Skeletal muscle cell (primary cell): ENCODE measurements at places on chromosomes 3 and 15.

- peak; percentile 84 for DNase-seq
Observed at GRCh38 chr15:80989518-80990478, at the start of gene MESD. MESD (minus strand) TSS chr15:80989819; CDS start chr15:80989791, 28 bp downstream.

DNA sequence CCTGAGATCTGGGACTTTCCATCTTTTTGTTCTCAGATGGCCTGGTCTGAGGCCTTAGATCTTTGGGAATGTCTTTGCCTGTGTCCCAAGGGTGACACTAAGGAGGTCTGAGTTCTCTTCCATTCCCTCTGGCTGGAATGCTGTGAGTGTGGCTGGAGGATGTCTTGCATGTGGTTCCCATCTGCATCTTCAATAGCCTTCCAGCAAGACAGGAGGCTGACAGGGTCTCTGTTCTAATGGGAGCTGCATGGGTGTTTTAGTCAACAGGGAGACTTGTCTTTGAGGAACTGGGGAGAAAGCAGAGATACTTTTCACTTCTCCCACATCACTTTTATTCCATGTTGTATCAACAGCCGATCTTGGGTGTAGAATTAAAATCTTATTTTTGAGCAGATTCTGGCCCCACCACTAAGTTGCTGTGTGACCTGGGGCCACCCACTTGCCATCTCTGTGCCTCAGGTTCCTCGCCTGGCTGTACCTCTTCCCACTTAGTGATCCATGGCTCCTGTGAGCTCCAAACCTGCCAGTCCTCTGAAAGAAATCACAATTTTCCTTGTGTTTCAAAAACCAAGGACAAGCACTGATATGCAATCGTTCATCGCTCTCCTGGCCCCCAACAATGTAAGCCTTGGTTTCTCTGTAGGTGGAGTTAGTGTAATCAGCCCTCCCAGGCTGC lies 75.2 kb downstream of the LSM3 start:
- no peak for DNase-seq

- no peak for DNase-seq
Observed at GRCh38 chr3:32428092-32429068, 36.7 kb downstream of the CMTM7 start.

DNA sequence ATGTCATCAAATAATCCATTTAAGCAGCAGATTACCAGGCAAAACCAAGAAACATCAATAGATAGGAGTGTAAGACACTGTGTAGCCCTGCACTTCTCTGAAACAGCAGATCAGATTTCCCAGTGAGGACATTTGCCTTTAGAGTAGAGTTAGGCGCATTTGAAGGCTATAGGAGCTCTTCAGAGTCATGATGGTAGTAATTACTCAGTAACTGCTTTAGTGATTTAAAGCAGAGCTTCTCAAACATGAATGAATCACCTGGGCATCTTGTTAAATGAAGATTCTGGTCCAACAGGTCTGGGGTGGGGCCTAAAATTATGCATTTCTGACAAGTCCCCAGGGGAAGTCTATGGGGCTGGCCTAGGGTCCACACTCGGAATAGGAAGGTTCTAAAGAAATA lies 36.9 kb downstream of the THRB start:
- no peak for DNase-seq

- no peak for DNase-seq
Observed at GRCh38 chr15:33148129-33148751, 46.3 kb downstream of the FMN1 start.

DNA sequence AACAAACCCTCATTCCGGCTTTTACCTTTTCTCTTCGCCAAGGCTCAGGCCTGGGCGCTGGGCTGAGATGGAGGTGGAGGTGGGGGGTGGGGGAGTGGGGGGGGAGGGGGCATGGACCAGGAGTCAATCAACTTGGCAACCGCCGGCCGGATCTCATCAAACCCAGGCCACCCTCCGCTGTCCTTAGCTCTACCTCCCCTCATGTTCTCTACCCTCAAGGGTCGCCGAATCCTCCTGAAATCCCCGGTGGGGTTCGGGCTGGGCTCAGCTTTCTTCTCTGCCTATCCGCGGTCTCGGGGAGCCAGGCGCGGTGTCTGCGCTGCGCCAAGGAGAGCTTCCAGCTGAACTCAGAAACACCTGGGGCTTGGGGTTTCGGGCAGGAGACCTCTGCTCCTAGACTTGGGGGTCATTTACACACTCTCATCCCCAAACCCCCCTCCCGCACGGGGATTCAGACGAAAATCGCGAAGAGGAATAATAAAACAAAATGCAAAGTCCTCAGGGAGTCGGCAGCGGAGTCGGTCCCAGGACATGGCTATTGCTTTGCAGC lies 2.5 kb downstream of the ONECUT1 start:
- no peak for DNase-seq

GRCh38 chr15:69298354-69298696 lies 387 bp upstream of the PAQR5 start:
- DNase-seq: no peak

DNA sequence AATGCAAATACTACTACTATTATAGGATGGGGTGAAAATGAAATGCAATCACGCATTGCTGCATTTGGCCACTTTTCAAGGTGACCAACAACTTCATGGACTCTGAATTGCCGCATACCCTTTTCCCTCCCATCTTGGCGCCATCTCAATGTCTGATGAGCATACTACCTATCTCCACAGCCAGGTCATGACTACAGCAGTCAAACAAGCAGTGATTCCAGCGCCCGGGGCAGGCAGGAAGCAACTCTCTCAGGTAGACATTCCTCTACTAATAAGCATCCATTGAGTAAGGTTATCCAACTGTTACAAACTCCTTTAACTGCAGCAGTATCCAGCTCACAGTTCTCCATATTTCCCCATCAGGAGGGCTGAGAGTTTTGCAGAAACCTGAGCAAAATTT lies 155.4 kb downstream of the ADAMTS17 start:
- DNase-seq: no peak

- DNase-seq: no peak
Observed at GRCh38 chr3:58474967-58475578, 16.8 kb upstream of the KCTD6 start.

DNA sequence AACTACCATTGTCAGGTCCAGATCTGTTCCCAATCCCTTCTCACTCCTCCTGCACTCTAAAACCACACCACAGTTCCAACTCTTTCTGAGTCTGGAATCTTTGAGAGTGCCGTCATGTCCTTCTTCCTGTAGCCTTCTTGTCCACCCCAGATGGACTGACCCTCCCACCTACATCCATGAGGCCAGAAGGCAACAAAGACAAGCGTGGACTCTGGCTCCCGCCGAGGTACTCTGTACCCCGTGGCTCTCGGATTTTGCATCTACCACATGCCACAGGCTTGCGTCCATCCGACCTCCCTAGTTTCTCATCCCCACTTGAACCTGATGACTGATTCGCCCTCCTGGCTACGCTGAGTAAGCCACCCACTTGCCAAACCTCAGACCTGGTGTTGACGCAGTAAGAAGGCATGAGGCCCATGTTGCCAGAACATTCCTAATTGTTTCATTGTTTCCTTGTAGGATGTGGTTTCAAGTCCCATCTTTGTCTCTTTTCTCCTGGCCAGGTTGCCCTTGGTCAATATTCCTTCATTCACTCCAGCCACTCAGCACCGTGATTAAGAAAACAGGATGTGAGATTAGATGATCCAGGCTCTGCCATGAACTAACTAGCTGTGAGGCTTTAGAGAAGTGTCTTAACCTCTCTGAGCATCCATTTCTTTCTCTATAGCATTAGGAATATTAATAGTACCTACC lies 1.1 kb upstream of the ZBTB38 start:
- DNase-seq: peak; percentile 100

GRCh38 chr3:72957297-72957696 lies 39.3 kb upstream of the PPP4R2 start:
- no peak for DNase-seq

DNA sequence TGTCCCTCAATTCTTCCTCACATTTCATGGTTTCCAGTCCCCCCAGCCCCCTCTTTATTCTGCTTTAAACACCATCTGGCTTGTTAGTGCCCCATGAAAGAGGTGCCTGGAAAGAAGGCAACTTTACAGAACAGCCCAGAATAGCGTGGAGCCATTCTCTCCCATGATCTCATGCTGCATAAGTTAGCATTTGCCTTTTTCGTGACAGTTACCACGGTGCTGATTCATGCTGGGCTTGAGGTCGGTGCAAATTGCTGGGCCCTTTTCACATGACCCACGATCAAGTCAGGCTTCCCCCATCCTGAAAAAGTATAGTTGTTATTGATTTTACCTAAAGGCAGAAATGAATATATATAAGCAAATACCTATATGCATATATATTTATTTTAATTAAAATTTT lies 29.6 kb downstream of the SQOR start:
- peak; percentile 24 for DNase-seq

DNA sequence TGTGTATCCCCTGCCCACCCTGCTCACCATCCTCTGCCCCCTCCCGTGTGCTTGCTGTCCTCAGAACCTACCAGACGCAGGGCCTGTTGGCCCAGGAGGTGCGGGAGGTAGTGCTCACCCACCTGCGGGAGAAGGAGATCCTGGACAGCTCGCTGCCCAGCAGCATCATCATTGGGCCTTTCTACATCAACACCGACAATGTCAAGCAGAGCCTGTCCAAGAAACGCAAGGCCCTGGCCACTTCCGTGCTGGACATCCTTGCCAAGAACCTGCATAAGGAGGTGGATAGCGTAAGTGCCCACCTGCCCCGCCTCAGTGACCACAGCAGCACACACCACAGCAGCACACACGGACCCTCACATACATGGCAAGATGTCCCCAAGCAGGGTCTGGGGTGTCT lies 33.0 kb downstream of the DNAH1 start:
- no peak for DNase-seq

GRCh38 chr3:50303013-50303815 lies at the start of gene HYAL1:
HYAL1 (minus strand) TSS chr3:50303574; CDS start chr3:50302956, 618 bp downstream.
- DNase-seq: no peak

DNA sequence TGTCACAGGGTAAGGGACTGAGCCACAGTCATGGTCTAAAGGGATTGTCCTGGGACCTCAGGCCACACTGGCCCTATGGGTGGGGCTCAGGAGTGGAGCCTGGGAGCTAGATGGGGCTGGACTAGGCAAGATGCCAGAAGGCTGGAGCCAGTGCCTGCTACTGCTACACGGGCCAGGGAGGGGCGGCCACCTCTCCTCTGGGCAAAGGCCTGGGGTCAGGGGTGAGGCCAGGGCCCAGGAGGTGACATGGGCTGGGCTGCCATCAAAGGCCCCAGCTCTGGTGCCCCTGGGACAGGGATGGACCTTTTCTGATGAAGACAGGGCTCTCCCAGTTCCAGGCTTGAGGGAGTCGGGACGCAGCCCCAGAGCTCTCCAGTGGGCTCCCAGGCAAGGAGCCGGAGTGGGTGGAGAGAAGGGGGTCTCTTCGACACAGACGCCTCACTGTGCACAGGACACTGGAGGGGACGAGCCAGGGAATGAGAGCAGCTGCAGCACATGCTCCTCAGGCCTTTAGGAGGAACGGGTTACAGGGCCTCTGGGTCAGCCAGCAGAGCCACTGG lies 62.1 kb upstream of the IQSEC1 start:
- DNase-seq: no peak

DNA sequence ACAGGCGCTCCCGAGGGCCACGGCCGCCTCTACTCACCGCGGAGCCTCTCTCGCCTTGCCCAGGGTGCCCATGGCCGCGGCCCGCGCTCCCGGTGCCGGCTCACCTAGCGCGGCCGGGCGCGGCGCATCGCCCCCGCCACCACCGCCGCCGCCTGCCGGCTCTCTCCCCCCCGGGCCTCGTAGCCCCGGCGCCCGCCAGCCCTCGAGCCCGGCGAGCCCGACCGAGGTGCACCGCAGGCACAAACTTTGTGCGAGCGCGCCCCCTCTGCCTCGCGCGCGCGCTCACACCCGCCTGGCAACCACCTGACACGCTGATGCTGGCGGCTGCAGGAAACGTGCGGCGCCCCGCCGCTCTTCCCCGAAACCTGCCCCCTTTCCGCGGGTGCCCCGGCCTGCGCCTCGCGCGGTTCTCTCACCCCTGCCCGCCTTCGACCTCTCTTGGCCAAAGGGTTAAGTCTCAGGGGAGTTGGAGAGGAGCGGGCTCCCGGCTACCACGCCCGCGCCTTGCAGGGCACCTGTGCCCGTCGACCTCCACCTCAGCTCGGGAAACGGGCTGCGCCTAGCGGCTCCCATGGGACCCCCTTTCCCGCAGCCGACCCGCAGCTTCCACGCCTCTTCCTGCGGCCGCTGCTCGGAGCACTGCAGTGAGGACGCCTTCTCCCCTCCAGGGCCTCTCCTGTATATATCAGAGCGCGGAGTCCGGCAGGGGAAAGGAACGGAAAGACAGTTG lies at the start of gene RASGRP1:
Gene RASGRP1 (minus strand): TSS at position 258 of the 730 bp plus-strand sequence. CDS start 186 bp downstream, at position 72.
- DNase-seq: no peak

- no peak for DNase-seq
Observed at GRCh38 chr3:33313331-33313730, 36.1 kb downstream of the FBXL2 start.

DNA sequence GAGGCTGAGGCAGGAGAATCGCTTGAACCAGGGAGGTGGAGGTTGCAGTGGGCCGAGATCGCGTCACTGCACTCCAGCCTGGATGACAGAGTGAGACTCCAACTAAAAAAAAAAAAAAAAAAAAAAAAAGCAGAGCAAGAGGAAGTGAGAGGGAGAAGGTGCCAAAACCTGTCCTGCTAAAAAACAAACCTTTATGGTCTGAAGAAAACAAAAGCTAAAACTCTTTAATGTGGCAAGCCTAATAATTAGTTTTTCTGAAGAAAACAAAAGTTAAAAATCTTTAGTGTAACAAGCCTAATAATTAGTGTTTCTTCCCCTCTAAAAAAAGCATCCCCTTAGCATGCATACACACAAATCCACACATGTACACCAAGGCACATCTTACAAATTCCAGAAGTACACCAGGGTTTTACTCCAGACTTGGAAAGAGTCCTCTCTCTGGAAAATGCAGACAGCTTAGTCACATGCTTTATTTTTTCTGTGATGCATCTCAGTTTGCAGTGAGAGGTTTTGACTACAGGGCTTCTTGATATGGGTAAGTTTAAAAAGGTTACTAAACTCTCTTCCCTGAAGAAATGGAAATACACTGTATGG lies 65.9 kb downstream of the HACD2 start:
- no peak for DNase-seq

DNA sequence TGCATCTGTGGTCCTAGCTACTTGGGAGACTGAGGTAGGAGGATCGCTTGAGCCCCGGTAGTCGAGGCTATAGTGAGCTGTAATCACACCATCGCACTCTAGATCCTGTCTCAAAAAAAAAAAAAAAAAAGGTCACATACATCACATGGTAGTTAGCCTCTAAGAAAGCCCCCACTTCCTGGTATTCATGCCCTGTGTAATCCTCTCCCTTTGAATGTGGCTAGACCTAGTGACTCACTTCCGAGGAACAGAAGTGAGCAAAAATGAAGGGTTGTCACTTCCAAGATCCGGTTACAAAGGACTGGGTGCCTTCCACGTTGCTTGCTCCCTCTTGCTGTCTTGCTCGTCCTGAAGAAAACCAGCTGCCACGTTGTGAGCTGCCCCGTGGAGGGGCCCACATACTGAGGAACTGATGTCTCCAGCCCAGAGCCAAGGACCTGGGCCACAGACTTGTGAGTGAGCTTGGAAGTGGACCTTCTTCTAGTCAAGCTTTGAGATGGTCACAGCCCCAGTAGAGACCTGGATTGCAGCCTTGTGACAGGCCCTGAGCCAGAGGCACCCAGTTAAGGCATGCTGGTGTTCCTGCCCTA lies 12.6 kb upstream of the LCTL start:
- no peak for DNase-seq

- no peak for DNase-seq
Observed at GRCh38 chr15:78708713-78709260, 67.8 kb upstream of the CHRNB4 start.

GRCh38 chr15:78050826-78051225 lies 26.7 kb downstream of the TBC1D2B start:
- no peak for DNase-seq
